Stimulated activated CD8-positive, alpha-beta memory T cell treated with anti-CD3 and anti-CD28 coated beads, Interleukin-4, amount 100 ng/mL, for 1 hour (primary cell): ENCODE measurements at places on chromosomes 4 and X.

GRCh38 chrX:24478509-24478908 is 13.4 kb downstream of the PDK3 start:
- DNase-seq = no peak

GRCh38 chrX:97416461-97416860 is 532.8 kb downstream of the RPA4 start:
- no peak for DNase-seq

DNA sequence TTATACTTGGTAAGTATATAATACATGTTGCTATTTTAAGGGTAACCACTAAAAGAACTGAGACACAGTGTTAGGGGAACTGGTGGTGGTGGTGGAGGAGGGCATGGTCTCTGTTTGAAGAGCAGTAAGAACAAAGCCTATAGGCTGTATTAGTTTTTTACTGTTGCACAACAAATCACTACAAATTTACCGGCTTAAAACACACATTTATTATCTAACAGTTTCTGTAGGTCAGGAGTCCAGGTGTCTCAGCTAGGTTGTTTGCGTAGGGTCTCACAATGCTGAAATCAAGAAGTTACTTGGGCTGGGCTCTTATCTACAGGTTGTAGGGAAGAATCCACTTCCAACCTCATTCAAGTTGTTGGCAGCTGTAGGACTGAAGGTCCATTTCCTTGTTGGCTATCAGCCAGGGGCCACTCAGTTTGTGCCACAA is 52.6 kb downstream of the CASK start:
- no peak for DNase-seq

DNA sequence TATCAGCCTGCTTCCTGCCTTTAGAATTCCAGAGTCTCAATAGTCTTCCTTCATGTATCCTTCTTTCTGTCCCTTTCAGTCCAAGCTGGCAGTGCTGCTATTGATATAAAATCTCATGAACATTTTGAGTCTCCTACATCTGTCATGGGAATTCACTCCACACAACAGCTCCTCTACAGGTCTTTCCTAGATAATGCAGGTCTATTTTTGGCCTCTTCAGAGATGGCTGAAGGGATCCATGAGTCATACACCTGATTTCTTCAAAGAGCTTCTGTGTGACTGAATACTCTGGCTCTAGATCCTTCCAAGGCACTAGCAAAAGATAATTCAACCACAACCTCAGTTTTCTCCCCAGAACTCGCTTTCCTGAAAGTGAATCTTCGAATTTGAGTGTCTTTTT is 115.4 kb downstream of the STPG2 start:
- no peak for DNase-seq

- no peak for DNase-seq
Measured at GRCh38 chr4:154344686-154345085, 146.9 kb downstream of the DCHS2 start.

DNA sequence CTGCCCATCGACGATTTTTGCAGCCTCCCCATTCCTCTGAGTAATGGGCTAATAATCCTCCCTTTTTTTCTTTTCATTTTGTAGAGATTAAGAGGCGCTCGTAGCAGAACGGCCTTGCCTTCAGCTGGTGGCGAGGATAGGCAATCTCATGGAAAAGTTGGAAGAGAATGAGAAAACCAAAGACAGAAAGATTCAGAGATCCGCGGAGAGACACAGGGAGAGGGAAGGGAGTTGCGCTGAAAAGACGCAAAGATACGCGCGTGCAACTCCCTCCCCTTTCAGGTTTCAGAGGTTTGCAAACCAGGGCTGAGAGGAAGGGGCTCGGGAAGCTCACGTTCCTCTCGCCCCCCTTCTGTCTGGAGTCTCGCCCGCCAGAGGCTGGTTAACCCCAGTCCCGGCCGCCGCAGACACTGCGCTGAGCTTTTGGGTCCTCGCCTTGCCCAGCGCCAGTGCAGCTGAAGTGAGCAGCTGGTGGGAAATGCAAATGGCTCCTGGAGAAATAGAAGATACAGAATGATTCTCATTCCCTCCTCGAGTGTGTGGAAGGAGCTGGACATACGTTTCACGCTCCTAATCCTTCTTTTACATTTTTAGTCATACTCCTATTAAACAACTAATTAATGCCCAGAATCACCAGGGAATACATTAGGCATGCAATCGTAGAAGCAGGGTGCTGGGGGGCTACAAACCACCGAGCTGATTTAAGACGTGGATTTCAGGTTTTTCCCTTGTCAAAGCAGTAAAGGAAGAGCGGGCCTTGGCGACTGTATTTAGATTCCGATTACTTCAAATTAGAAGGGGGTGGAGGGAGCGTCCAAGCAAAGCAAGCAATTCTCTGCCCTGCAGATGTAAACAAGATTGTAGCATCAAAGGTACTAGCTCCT is 16.6 kb upstream of the PITX2 start:
- DNase-seq = no peak

DNA sequence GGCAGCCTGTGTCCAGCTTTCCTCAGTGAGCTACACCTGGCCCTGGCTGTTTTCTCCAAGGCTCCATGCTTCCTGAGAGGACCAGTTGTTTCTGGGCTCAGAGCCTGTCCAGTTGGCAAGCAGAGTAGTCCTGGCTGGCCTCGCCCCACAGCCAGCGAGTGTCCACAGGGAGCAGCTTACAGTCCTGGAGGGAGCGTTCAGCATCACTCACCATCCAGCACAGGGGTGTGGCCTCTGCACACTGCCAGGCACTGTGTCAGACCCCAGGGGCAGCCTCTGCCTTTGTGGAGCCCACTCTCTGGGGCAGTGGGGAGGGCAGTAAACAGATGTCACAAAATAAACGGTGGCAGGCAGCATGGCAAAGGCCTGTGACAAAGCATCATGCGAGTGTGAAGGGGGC is 23.9 kb downstream of the EVC start:
- DNase-seq = no peak

DNA sequence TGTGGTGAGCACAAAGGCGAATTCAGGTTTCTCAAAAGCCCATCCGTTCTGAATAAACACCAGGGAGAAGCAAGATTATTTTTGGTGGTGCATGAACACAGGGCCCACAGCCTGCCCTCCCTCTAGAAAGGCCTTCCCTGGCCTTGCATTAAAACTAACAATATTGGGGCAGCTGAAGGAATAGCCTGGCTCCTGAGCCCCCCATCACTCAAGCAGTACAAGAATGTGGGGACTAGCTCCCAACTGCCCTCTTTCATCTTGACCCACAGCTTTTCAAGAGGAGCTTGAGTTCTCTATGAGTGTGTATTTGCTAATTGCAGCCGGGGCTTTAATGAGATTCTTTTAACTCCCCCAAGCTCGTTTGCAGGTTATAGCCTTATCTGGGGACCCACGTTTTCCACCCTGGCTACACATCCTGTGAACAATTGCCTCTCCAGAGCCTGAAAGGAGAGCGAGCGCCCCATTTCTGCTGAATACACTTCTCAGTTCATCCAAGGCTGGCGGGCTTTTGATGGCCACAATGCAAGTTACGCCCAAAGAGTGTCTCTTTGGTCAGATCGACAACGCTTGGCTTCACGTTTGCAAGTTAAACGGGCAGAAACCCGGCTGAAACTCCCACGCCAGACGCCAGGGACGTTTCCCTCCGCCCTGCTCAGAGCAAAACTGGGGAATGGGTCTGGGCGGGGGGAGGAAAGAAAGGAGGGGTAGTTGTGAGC is 4.7 kb upstream of the GSX2 start:
- DNase-seq = no peak

- no peak for DNase-seq
Measured at GRCh38 chr4:105417624-105418023, 56.2 kb downstream of the PPA2 start.

GRCh38 chr4:70195425-70195824 is at the start of gene ODAM:
TSS of gene ODAM (plus strand) at chr4:70195725. CDS start at chr4:70196544, 819 bp downstream.
- no peak for DNase-seq

DNA sequence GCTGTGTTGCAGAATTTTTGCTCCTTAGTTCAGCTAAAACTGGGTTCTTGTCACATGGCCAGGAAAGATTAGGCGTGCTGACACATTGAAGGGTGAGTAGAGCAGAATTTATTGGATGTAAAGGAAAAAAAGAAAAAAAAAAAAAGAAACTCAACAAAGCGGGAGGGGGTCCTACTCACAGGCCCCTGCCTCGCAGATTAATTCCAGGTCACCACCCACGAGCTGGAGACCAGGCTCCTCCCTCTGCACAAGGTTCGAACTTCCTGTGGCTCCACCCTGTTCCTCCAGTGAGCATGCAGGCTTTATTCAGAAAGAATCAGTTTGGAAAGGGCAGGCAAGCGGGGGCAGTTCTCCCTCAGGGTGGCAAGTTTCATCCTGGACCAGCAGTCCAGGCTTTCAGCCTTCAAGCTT is 17.1 kb downstream of the MGST2 start:
- no peak for DNase-seq

DNA sequence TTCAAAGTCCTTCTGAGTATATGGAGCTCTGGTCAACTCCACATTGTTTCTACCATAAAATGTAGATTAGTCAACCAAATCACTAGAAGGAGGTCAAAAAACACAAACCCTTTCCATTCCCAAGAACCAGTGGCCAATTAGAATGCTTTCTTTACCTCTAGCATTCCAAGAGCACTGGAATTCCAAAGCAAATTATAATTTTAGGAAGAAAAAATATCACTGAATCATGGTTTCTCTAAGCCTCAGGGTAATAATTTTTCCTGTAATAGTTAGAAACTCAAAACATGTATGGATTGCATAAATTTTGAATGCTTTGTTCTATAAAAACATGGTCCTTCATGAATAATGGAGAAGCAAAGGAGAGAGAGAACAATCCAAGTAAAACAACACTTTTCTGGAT is 39.5 kb downstream of the LEF1 start:
- DNase-seq = no peak

DNA sequence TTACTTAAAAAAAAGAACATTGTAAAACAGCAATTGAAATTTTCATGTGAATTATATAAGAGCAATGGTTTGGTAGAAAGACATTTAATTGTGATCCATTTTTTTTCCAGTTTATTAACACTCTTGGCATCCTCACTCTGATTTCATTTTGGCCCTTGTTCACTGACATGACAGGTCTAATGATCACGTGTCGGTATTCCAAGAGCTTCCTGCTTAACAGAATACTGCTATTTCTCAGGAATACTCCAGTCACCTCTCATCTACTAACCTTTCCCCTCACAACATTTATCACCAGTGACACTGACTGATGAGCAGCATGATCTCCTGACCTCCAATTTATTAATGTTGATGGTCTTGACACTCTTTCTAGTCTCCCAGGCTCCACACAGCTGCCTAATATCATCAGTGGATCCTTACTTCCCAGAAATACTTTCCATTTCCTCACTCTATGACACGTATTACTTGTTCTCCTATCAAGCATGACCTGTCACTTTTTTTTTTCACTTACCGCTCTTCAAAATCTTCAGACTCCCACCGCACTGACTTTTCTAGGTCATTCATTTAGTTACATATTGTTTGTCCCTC is 847.8 kb upstream of the SLIT2 start:
- no peak for DNase-seq

GRCh38 chr4:114921790-114922591 is 191.4 kb downstream of the NDST4 start:
- DNase-seq = no peak

GRCh38 chrX:48648336-48648751 is 35.3 kb upstream of the WAS start:
- DNase-seq = no peak

GRCh38 chrX:28549838-28550237 is 37.4 kb upstream of the IL1RAPL1 start:
- no peak for DNase-seq

DNA sequence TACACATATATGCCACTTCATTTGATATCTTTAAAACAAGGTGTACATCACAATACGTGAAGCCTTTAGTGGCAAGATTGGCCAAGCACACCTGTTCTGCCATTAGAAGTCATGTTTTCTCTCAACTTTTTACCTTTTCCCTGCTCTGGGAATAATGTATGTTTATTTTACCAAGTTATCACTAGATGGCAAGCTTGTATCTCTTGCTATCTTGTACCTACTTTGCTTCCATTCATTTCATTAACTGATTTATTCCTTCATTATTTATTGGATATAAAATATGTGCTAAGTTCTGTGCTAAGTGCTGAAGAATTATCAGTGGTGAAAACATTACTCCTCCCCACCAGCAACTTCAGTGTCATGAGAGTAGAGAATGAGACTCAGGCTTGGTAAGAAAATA is 245.5 kb downstream of the ANK2 start:
- DNase-seq = no peak

DNA sequence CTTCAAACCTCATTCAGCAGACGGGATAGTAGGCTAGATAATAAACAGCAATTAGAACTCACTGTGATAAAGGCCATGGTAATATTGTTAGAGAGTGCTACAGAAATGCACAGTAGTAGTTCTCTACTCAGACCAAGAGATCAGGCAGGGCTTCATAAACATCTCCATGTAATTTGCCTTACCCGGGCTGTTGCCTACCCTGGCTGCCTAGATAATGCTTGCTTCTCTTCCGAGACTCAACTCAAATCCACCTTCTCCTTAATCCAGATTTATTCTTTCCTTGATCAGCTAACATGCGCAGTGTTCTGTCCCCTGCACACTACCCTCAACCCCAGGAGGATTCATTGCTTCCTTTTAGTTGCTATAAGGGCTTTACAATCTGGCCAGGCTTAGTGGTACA is 21.8 kb downstream of the ANK2 start:
- no peak for DNase-seq

GRCh38 chr4:72388521-72388920 is 180.5 kb downstream of the ADAMTS3 start:
- no peak for DNase-seq

- no peak for DNase-seq
Measured at GRCh38 chrX:153772316-153773217, 8.3 kb upstream of the SRPK3 start.

DNA sequence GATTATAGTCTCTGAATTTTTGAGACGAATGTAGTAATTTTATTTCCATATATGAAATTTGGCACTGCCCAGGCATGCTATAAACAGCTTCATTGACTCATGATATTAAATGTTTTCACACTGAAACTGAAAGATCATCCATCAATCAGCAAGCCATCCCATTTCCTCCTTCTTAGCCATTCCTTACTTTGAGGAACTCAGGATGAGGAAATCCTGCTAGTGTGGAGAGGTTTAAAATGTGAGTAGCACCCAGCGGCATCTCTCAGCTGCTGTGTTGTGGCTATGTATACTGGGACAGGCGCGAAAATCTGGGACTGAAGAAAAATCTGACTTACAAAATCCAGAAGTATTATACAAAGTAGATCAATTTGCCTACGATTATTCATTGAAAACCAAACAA is 52.1 kb downstream of the PTCHD1 start:
- no peak for DNase-seq

DNA sequence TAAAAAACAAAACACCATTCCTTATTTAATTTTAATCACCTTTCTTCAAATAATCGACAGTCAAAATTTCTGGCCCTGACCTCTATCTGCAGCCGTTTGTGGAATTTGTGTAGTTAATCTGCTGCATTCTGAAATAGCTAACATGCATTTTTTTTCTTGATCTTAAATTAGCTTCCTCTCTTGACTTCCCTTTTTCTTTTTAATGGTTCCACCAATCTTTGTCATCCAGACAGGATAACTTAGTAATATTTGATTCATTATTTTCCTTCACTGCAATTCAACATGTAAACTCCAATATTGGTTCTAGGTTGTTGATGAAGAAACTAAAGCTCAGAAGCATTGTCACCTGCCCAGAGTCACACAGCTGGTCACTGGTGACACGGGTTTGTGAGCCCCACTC is 77.3 kb downstream of the ARHGAP10 start:
- DNase-seq = no peak

- DNase-seq = no peak
Measured at GRCh38 chr4:6390356-6390755, 82.1 kb downstream of the PPP2R2C start.
